Hepatic stellate cell (primary cell): ENCODE measurements at places on chromosomes 2 and 18.

GRCh38 chr2:156489750-156490465 is 53.7 kb downstream of the GPD2 start:
- no peak for DNase-seq

GRCh38 chr18:55338978-55339650 is 248.9 kb downstream of the TCF4 start:
- DNase-seq, result no peak

DNA sequence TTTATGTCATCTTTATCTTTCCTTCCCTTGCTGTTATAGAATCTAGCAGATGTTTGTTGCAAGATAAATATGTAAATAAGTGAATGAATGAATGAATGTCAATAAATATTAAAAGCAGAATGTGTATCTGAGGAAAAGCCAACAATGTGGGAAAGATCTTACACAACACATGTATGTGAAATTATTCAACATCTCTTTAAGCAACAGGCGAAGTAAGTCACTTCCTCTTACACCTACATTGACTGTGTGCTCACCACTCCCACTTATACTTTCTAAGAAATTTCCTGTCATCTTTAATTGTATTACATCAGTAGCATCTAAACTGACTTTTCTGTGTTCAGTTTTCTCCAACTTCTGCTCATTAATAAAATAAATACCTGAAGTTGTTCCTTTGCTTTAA is 43.0 kb downstream of the RAD51AP2 start:
- no peak for DNase-seq

- peak; percentile 21 for DNase-seq
These were observed 19.7 kb downstream of the RASGRP3 start for GRCh38 chr2:33496150-33496549.

- no peak for DNase-seq
These were observed 238.1 kb downstream of the TMEM182 start for GRCh38 chr2:102999958-103000357.

GRCh38 chr18:54284535-54284934 is 15.2 kb downstream of the POLI start:
- DNase-seq, result no peak

GRCh38 chr2:19559596-19560240 is 201.3 kb upstream of the OSR1 start:
- no peak for DNase-seq

DNA sequence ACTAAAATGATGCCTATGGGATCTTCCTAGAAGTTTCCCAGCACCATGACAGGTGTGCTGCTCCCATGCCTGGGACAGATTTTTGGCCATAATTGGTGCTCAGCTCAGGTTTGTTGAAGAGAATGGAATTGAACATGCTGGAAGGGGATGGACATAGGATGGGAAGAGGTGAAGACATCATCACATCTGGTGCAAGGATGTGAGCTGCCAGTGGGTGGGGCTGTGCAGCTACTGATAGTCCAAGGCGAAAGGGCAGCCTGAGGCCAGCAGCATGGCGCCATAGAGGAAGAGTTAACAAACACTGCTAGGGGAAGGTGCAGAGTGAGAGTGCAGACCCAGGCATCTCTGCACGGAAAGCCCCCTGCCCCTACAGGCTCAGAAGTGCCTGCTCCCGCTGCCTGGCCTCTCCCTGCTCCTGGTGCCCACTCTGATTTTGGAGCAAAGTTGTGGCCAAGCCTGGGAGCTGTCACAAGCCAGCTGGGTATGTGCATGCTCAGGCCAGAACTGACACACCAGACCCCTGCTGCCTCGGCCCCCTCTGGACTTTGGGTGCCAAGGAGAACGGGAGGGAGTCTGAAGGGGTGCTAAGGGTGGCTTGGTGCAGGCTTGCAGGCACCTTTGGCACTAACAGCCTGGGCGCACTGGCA is 178.6 kb downstream of the ZBTB7C start:
- peak; percentile 50 for DNase-seq

GRCh38 chr2:137770166-137770565 is 194.1 kb upstream of the HNMT start:
- DNase-seq, result no peak

- no peak for DNase-seq
These were observed 392.1 kb downstream of the PTH2R start for GRCh38 chr2:208798698-208799097.

DNA sequence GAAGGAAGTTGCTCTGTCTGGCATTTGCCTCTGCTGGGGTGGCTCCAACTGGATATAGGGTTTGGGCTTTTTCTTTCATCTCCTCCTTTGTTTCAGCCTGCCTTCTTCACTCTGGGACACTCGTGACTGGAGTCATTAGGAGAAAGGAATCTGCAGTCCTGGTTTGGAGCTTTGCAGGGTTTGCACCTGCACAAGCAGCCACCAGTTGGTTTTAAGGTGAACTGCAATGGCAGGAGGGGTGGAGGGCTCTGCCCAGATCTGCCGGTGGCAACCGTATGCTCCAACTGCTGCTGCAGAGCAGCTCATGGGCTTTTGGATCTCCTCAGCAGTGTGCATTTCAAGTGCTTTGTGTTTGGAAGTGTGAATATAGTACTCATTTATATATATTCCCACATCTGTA is 131.3 kb upstream of the MGAT5 start:
- DNase-seq, result no peak

DNA sequence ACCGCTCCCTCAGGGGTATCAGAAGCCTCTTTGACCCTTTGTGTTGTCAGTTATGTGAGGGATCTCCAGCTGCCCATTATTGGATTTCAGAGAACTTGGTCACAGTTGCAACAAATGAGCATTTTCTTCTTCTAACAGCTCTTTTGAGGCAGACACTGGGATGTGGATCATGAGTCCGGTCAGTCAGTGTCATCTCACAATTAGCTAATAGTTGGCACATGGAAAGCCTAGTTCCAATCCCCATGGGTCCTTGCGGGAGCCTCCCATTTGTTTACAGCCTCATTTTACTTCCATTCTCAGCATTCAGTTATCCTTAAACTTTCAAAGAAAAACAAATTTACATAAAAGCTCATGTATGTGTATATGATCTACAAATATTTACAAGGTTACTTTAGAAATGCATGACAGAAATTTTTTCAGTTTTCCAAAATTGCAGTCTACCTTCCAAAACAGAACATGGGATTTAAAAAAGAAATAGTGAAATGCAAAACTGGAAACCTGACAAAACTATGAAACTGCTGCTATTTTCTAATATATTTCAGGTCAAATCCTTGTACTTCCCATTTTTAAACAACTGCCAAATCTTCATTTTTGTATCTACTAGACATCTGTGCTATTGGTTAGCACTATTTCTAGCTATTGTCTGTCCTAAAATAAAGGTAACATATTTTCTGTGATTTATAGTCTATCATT is 547.1 kb upstream of the ZEB2 start:
- DNase-seq, result no peak

DNA sequence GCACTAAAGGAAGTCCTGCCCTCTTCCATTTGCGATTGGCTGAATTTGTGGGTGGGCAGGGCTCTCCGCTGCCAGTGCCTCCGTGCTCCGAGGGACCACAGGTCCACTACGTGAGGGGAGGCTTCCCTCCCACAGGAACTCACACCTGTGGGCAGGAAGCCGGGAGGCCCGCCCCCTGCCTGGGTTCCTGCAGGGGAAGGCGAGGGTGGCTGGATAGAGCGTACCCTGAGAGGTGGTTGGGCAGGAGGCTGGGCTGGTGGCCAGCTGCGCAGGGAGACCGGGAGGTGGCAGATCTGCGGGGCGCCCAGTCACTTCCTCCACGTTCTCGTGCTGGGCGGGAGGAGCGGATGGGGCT is 47.0 kb upstream of the PTH2R start:
- no peak for DNase-seq

DNA sequence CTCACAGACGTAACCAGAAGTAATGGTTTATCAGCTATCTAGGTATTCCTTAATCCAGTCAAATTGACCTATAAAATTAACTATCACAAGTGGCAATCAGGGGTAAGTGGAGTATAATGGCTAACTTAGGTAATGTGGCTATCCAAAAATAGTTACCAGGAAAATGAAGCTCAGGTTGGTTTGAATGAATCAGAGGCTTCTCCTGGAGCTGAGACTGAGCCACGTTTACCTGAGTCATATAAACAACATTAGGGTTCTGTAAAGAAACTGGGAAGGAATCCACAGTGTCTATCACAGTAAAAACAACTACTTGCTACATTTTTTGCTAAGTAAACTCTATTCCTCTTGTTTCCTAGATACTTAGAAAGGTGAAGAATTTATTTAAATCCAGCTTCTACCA is 236.0 kb upstream of the SPHKAP start:
- DNase-seq, result no peak

GRCh38 chr2:109208071-109208950 is 79.3 kb downstream of the SH3RF3 start:
- DNase-seq, result no peak

DNA sequence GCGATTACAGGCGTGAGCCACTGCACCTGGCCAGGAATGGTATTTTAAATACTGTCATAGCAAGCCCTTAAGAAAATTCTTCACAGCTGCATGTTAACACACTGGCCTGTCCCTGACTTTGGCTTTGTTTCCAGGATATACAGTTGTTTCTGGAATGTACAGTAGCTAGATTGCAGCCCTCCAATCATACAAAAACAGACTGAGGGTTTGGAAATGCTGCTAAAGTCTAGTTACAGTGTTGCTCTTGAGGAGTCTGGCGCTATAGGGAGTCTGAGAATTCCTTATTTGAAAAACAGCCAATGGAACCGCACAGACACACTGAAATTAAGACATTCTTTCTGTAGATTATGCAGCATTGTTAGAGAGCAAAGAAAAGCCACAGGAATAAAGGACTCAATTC is 37.7 kb downstream of the STON1 start:
- no peak for DNase-seq

DNA sequence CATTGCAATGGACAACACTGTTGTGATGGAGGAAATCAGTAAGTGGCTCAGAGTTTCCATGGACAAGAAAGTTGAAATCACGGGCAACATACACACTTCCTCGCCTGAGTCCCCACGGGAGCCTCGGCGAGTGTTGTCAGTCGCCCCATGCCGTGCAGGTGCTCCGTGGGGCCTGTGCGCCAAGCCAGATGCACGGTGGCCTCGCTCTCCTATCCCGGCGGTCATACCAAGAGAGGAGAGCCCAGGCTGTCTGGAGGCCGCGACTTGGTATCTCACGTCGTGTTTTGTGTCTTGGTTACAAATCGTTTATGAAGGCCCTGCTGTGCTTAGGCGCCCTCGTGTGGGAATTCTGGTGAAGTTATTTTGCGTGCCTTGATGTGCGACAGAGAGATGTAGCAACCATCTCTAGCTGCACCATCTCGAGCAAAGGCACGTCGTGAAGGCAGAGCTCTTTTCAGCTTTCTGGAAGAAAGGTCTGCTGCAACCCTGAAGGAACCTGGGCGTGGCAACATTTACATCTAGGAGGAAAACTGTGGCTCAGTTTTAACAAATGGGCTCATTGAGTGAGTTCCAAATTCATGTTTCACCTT is 21.8 kb downstream of the ATG4B start:
- peak; percentile 60 for DNase-seq
